CD4-positive, alpha-beta T cell treated with Interleukin-6 at 100 ng/mL for 8 hours (primary cell): ENCODE measurements at places on chromosomes 2 and 18.
A peak's percentile ranks its signal among the peaks of the same experiment; 100 is the strongest.

DNA sequence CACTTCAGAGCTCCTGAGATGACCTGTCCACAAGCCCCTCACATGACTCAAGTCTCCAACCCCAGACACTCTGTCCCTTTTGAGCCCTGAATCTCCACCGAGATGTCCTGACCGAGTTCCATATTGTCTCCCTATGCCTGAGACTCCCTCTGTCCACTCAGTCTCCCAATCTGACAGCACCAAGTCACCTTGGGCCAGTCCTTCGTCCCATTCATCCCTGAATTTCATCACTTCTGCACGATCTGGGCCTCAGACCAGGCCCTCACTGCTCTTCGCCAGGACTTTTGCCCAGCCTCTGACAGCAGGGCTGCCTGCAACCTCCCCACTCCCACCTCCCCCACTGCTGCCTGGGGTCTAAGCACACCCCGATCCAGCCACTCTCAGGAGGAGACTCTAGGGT lies 4.3 kb upstream of the MOCOS start:
- DNase-seq: no peak

- no peak for DNase-seq
These were observed 762.0 kb upstream of the POU3F3 start for GRCh38 chr2:104091894-104092293.

- DNase-seq: no peak
These were observed 24.6 kb downstream of the ARL6IP6 start for GRCh38 chr2:152743002-152743401.

GRCh38 chr18:13403786-13404549 lies 185.4 kb downstream of the LDLRAD4 start:
- no peak for DNase-seq

GRCh38 chr2:98730053-98730706 lies 752 bp downstream of the MGAT4A start:
- peak; percentile 67 for DNase-seq

GRCh38 chr2:222297600-222297935 lies 1.2 kb downstream of the PAX3 start:
- no peak for DNase-seq

DNA sequence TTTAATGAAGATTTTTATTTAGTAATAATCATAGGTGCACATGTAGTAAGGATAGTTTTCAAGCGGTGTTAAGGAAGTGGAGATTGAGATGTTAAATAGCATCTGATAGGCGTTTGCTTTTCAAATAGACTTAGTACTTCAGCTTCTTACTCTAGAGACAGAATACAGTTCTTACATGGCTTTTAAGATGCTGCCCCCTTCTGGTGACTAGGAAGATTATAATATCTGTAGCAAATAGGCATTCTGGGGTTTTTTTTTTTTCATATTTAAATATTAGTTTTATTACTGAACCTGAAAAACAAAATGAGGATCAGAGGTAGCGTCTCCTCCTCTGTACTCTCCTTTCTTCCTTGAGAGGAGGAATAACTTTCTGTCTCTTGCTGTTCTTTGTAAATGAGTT lies 100.2 kb downstream of the AGAP1 start:
- no peak for DNase-seq
